IPS DF 6.9 (cell line): ENCODE measurements at places on chromosomes 13 and 19.
A peak's percentile ranks its signal among the peaks of the same experiment; 100 is the strongest.

DNA sequence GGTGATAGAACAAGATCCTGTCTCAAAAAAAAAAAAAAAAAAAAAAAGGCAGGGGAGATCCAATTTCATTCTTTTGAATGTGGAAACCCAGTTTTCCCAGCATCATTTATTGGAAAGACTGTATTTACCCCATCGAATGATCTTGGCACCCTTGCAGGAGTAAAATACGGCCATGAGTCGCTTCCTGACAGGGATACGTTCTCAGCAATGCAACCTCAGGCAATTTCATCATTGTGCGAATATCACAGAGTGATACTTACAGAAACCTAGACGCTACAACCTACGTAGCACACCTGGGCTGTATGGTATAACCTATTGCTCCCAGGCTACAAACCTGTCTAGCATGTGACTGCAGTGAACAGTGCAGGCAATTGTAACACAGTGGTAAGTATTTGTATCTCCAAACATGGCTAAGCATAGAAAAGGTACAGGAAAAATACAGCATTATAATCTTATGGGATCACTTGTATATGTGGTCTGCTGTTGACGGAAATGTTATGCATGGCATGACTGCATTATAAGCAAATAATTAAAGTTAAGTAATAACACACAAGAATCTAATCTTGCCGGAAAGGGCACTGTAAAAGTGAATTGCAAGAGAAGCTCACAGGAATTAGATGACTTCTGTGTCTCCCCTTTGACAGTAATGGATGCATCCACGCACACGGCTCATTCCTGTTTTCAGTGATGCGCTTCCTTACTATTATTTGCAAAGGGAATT is 24.1 kb downstream of the RFX2 start:
- no peak overlapping the region for H3K4me3 ChIP-seq
- no peaks in the 10 kb centered on the region for H3K36me3 ChIP-seq
- H3K4me1 ChIP-seq = 0 out of 2 replicates have a peak, but pooled peaks cover 2% of the 10 kb centered on the region
- H3K27ac ChIP-seq = no peak overlapping the region

GRCh38 chr13:46598140-46598819 is 45.3 kb downstream of the LRCH1 start:
- H3K27ac ChIP-seq = no peak overlapping the region
- no peaks in the 10 kb centered on the region for H3K27me3 ChIP-seq
- H3K4me3 ChIP-seq = no peak overlapping the region
- no peak for DNase-seq

DNA sequence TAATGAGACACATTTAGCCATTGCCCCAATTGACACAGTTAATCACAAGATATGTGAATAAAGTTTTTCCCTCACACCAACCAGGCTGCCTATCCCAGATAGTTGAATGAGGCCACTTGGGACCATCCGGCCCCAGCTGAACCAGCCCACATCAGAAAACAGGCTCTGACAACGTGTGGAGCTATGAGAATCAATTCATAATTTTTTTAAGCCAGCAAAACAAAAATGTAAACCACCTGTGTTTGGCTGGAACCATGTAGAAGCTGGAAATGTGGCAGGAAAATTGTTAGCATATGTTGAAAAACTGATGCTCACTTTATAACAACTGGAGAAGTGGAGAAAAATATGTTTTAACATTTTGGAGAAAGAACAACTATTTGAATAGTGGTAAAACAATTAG is 1161.3 kb downstream of the SLITRK1 start:
- no peak overlapping the region for H3K27ac ChIP-seq
- no peak overlapping the region for H3K4me3 ChIP-seq
- H3K4me1 ChIP-seq = no peaks in the 10 kb centered on the region
- no peaks in the 10 kb centered on the region for H3K27me3 ChIP-seq
- DNase-seq = no peak
- H3K36me3 ChIP-seq = no peaks in the 10 kb centered on the region

GRCh38 chr13:35886332-35887114 is 244.7 kb downstream of the DCLK1 start:
- no peaks in the 10 kb centered on the region for H3K36me3 ChIP-seq
- no peak for DNase-seq
- no peak overlapping the region for H3K4me3 ChIP-seq
- H3K27me3 ChIP-seq = no peaks in the 10 kb centered on the region

DNA sequence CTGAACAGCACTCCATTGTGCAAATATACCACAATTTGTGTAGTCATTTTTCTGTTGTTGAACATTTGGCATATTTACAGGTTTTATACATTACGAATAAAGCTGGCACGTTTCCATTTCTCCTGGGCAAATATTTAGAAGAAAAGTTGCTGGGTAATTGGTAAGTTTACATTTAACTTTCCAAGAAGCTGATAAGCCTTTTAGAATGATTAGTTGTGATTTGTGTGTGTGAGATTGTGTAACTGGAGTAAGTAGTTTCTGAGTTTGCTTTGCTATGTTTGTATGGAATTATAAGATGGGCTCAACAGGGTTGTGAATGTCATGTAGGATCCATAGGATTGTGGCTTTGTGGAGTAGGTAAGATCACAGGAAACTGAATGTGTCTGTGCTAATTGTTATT is 1.6 kb upstream of the ZNF529 start:
- H3K27ac ChIP-seq = no peak overlapping the region
- H3K27me3 ChIP-seq = no peaks in the 10 kb centered on the region
- no peak for DNase-seq
- no peaks in the 10 kb centered on the region for H3K4me1 ChIP-seq

GRCh38 chr19:45103508-45104319 is 10.7 kb downstream of the PPP1R37 start:
- peaks cover 5% of the 10 kb centered on the region for H3K4me1 ChIP-seq
- no peak overlapping the region for H3K27ac ChIP-seq

DNA sequence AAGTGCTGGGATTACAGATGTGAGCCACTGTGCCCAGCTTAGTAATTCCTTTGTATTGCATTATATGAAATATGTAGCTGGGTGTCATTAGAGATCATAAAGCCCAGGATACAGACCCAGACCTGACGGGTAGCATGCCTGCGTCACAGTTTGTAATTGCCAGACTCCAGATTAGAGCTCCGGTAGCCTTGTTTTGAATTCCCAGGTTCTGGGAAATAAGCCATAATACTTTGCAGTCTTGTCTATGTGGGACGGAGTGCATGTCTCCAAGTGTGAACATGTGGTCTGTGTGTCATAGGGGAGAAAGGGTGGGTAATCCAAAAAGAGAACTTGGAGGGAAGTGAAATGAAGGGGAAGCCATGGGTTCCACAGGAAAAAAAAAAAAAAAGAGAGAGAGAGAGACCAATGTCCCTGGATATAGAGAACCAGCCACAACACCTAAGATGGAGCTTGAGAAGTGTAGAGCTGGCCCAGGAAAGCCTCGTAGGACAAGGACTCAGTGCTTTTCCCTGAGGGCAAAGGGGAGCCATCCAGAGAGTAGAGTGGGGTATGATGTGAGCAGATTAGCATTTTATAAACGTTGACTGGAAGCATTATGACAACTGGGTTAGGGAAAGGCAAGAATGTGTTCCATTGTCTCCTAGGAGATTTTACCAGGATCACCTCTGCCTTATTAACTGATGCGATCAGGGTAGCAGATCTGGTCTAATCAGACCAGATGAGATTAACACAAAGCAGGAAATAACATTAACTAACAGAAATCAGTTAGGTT is 2.6 kb downstream of the ZSCAN4 start:
- H3K4me1 ChIP-seq = peaks cover 1% of the 10 kb centered on the region; the same call in 1 of the 2 replicates
- H3K4me3 ChIP-seq = no peak overlapping the region
- H3K27me3 ChIP-seq = no peaks in the 10 kb centered on the region
- no peak overlapping the region for H3K27ac ChIP-seq
- DNase-seq = no peak

DNA sequence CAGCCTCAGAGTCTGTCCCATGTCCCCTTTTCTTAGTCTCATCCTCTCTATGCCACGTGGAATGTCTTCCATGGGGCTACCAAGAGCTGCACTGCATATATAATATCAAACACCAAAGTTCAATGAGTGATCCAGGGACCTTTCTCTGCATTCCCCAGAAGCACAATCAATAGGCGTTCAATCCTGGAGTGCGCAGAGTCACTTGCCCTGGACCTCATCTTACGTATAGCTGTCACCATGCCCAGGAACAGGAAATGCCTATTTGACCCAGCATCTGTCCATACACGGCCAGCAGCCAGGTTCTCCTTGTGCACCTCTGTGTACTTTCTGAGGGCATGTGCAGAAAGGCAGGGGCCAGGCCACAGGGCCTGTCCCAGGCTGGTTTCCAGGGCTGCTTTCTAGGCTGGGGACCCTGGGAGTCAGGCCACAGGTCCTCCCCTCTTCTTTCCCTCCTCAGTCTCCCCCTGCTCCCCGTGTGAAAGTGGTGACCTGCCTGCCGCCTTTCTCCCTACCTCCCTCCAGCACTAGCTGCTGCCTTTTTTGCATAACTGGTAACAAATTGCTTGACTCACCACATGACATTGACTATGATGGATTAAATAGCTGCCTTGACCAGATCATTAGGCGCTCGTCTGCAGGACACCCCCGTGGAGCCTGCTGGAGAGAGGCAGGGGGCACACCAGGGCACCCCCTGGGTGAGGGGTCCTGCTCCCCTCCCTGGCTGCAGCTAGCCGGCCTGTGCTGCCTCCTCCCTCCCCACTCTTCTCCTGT is 222.0 kb downstream of the ZNF536 start:
- H3K27ac ChIP-seq = no peak overlapping the region
- no peak for DNase-seq
- peaks cover 11% of the 10 kb centered on the region for H3K4me1 ChIP-seq
- no peak overlapping the region for H3K4me3 ChIP-seq
- no peaks in the 10 kb centered on the region for H3K27me3 ChIP-seq

DNA sequence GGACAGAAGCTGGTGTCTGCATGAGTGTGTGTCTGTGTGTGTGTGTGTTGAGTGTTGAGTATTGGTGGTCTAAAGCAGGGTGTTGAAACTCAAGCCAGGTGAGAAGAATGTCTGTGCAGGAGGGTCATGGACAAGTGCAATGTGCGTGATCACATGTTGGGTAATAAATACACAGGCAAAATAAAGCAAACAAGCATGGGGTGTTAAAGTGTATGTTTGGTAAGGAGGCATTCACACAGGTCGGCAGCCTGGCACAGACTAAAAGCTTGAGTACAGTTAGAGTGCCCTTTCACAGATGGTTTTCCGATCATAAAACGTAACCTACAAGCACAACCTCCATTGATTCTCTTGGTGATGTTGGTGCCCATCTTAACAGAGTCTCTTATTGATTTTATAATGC is 476.9 kb upstream of the KLHL1 start:
- no peaks in the 10 kb centered on the region for H3K36me3 ChIP-seq
- no peaks in the 10 kb centered on the region for H3K27me3 ChIP-seq
- no peak for DNase-seq

GRCh38 chr19:49363268-49364082 is at the start of gene DKKL1:
TSS of gene DKKL1 (plus strand) at chr19:49363877. CDS start at chr19:49363999, 122 bp downstream.
- H3K27ac ChIP-seq = no peak within 1 kb of the TSS
- H3K27me3 ChIP-seq = no peaks in the 10 kb centered on the region
- peak within 1 kb of the TSS; percentile 10; the same call in 1 of the 2 replicates for H3K4me3 ChIP-seq
- H3K36me3 ChIP-seq = peaks cover 6% of the 10 kb centered on the region; the same call in 1 of the 2 replicates
- DNase-seq = peak; percentile 96

GRCh38 chr19:50202962-50203280 is 501 bp upstream of the MYH14 start:
- H3K27ac ChIP-seq = no peak overlapping the region
- H3K27me3 ChIP-seq = no peaks in the 10 kb centered on the region
- no peak for DNase-seq
- H3K36me3 ChIP-seq = no peaks in the 10 kb centered on the region
- no peaks in the 10 kb centered on the region for H3K4me1 ChIP-seq

GRCh38 chr13:74774264-74774663 is 640.1 kb upstream of the KLF12 start:
- no peaks in the 10 kb centered on the region for H3K36me3 ChIP-seq
- no peak for DNase-seq

DNA sequence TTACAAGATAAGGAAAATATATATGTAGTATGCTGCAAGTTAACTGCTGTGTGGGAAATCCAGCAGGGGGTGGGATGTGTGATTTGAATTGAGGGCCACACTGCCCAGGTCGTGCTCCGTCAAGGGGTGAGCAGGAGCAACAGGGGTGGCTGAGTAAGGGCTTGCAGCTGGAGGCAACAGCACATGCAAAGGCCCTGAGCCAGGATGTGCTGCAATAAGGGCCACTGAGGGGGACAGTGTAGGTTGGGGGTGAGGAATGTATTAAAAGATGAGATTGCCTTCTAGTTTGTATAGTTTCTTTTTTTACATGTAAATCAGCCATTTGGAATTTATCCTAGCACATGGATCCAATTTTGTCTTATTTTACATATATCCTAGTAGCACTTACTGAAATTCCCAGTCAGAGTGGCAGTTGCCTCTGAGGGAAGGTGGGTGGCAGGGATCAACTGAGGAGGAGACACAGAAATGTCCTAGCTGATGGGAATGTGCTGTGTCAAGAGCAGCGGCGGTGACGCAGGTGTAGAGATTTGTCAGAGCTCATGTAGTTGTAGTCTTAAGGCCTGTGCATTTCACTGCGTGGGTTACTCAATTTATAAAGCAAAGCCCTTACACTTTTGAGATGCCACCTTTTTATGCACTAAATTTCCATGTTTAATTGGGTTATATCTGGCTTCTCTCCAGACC is 5.4 kb upstream of the RBM42 start:
- H3K27ac ChIP-seq = no peak overlapping the region
- no peak overlapping the region for H3K4me3 ChIP-seq
- H3K27me3 ChIP-seq = no peaks in the 10 kb centered on the region
- DNase-seq = no peak

- H3K27ac ChIP-seq = no peak overlapping the region
- H3K36me3 ChIP-seq = no peaks in the 10 kb centered on the region; the same call in 1 of the 2 replicates
- H3K27me3 ChIP-seq = no peaks in the 10 kb centered on the region
- peaks cover 7% of the 10 kb centered on the region for H3K4me1 ChIP-seq
- DNase-seq = no peak
- peak overlapping the region; percentile 26; the same call in 1 of the 2 replicates for H3K4me3 ChIP-seq
Measured at GRCh38 chr19:35783469-35784434, 8.4 kb downstream of the ARHGAP33 start.

GRCh38 chr19:40367577-40368434 is 19.3 kb downstream of the PLD3 start:
- DNase-seq = no peak
- no peak overlapping the region for H3K27ac ChIP-seq
- H3K36me3 ChIP-seq = peaks cover 11% of the 10 kb centered on the region
- no peaks in the 10 kb centered on the region for H3K27me3 ChIP-seq
- H3K4me1 ChIP-seq = 0 out of 2 replicates have a peak, but pooled peaks cover 3% of the 10 kb centered on the region

GRCh38 chr13:53276265-53276664 is 247.7 kb downstream of the OLFM4 start:
- H3K4me3 ChIP-seq = no peak overlapping the region
- peaks cover 59% of the 10 kb centered on the region for H3K27me3 ChIP-seq
- DNase-seq = peak; percentile 60
- no peaks in the 10 kb centered on the region for H3K36me3 ChIP-seq
- H3K27ac ChIP-seq = no peak overlapping the region
- no peaks in the 10 kb centered on the region for H3K4me1 ChIP-seq

GRCh38 chr13:66926200-66926850 is 303.8 kb downstream of the PCDH9 start:
- no peak overlapping the region for H3K4me3 ChIP-seq
- H3K36me3 ChIP-seq = no peaks in the 10 kb centered on the region
- H3K27ac ChIP-seq = no peak overlapping the region
